Stimulated activated CD4-positive, alpha-beta T cell treated with anti-CD3 and anti-CD28 coated beads, Interleukin-1b, Interleukin-23, amount 100 ng/mL, for 48 hours (primary cell): ENCODE measurements at places on chromosomes 1 and 21.

DNA sequence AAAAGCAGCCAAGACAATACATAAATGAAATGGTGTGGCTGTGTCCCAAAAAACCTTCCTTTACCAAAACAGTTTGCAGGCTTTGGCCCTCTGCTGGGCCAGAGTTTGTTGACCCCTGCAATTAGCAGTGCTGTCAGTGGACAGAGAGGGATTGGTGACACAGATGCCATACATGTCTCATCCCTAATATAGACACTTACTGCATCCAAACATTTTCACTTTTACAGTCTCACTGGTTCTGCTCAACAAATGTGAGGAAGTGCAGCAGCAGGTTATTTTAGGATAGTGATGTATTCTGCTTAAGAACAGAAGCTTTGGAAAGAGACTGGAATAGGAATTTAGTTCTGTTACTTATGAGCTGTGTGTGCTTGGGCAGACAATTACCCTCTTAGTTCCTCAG, 462.8 kb upstream of the LRRC7 start:
- DNase-seq: no peak

- DNase-seq: peak; percentile 4
Measured at GRCh38 chr1:50047916-50048694, 24.4 kb upstream of the AGBL4 start.

- DNase-seq: no peak
Measured at GRCh38 chr1:86696522-86696921, 7.9 kb upstream of the SH3GLB1 start.

DNA sequence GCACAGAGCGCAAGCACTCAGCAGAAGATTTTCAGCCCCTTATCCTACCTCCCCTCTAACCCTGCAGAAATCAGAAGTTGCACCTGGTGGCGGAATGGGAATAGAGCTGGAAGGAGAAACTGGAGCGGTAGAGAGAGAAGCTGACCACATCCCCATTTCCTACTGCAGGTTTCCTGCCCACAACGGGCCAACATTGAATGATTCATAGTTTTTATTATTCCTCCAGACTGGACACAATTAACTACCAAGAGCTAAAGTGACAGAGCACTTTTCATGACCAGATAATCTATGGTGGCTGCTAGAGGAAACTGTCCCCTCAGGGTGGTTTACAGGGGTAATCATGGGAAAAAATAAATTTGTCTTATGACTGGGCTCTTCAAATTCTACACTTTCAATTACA, 21.3 kb upstream of the LRRC8D start:
- no peak for DNase-seq

- no peak for DNase-seq
Measured at GRCh38 chr21:31530897-31531705, 128.4 kb upstream of the SOD1 start.

- DNase-seq: no peak
Measured at GRCh38 chr1:14732728-14733047, 134.2 kb downstream of the KAZN start.

DNA sequence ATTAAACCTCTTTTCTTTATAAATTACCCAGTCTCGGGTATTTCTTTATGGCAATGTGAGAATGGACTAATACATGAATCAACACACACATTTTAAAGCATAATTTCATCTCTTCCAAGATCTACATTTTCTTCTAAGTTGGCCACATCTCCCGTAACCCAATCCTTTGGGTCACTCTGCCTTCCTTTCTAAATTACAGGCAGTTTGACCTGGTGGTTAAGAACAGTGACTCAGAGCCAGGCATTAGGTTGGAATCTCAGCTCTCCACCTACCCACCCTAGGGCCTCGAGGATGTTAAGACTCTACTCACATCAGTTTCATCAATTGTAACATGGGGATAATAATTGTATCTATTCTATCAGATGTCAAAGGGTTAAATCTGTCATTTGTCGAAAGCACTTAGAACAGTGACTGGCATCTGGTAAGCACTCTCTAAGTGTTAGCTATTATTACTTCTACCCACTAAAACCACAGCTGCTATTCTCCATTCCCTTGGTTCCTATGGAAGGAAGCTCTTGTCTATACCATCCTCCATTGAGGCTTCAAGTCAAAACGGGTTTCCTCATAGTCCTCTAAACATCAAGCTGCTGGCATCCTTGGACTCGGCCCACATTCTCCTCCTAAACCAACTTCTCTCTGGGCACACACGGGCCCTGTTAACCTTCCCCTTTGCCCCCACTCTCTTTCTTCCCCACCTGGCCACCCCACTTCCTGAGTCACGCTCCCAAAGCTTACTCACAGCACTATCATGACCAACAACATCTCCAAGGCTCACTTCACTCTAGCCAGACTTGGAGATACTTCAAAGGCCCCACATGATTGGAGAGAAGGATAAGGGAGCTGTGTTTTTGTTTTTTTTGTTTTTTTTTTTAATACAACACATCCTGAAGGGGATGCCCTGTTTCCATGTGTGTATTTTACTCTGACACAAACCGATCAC, 116.9 kb downstream of the TGFBR3 start:
- no peak for DNase-seq

DNA sequence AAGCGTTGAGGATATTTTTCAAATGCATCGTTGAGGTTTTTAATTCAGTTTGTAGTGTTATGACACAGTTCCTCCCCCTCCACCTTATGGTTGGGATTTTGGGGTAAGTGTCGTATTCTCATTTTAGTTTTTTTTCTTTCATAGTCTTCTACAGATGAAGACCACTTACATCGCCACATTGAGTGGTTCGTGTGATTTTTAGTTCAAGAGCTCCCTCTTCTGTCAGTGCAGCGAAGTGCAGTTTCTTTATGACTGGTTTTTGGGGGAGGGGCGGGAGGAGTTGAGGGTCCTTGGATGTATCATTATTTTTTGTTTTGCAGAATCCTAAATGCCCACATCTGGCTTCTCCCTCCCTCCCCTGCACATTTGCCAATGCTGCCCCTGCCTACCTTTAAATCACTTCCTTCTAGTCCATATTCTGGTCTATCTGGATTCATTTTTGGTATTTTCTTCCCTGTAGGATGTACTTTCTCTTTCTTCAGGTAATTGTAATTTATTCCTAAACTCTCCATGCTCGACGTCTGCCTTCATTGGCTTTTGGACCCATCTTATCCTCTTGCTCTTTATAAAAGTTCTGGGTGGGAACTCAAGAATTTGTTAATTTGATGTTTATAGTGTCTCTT, 433.1 kb downstream of the CAMTA1 start:
- DNase-seq: peak; percentile 25

- no peak for DNase-seq
Measured at GRCh38 chr1:75492011-75492410, 118.9 kb downstream of the SLC44A5 start.

- DNase-seq: no peak
Measured at GRCh38 chr1:199982606-199983005, 44.9 kb upstream of the NR5A2 start.

GRCh38 chr1:187570166-187570565, 741.4 kb downstream of the PLA2G4A start:
- no peak for DNase-seq

DNA sequence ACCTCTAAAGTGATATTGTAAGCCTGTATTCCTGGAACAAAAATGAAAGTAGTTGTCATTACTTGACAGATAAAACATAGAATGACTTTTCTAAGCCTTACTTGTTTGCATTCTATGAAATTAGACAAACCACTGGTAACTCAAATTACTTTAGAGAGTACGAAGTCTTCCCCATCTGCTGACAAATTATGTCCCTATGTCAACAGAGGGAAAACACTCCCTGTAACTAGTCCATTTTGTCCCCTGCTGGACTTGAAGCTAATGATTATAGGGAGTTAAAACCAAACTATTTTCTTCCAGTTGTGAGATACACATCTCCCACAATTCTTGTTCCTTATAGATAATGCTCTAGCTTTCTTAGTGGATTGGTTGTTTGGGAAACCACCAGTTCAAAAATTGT, 39.6 kb downstream of the GREM2 start:
- DNase-seq: no peak

DNA sequence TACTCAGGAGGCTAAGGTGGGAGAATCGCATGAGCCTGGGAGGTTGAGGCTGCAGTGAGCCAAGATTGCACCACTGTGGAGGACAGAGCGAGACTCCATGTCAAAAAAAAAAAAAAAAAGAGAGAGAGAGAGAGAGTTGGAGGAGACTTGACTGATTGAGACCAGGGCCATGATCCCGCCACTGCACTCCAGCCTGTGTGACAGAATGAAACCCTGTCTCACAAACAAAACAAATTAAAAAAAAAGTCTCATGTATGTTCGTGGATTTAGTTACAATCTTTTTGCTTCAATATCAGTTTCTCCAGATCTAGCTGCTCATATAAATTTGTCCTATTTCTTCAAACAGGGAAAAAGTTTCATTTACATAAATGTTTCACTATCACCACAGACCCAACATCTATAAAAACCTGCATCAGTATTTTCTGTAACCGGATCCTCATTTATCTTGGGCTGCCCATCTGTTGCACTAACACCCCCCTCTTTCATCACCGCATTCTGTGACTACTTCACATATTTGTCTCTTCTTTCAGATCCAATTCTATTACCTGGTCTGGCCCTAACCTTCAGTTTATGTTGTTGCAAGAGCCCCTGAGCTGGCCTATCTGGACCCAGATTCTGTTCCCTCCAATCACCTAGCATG, 127.0 kb downstream of the GREM2 start:
- DNase-seq: no peak

- DNase-seq: no peak
Measured at GRCh38 chr1:156384658-156385057, 15.6 kb downstream of the RHBG start.

GRCh38 chr1:245276445-245276844, 121.7 kb downstream of the KIF26B start:
- DNase-seq: no peak

DNA sequence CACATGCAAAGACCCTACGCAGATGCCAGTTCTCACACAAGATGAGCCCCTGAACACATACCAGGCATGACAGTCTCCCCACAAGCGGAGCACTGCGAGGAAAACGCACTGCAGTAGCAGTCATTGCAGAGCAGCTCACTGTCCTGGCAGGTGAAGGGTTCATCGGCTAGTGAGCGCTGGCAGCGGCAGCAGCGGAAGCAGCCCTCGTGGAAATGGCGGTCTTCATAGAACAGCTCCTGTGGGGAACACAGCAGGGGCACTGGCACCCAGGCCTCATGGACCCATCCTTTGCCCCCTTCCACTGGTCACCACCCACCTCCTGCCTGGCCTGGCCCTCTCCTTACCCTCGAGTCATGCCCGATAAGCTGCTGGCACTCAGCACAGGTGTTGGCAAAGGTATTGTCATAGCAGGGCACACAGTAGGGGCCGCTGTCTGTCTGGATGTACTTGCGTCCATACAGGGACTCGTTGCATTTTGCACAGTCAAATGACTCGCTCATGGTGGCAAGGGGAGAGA, 6.3 kb downstream of the FHL3 start:
- no peak for DNase-seq

DNA sequence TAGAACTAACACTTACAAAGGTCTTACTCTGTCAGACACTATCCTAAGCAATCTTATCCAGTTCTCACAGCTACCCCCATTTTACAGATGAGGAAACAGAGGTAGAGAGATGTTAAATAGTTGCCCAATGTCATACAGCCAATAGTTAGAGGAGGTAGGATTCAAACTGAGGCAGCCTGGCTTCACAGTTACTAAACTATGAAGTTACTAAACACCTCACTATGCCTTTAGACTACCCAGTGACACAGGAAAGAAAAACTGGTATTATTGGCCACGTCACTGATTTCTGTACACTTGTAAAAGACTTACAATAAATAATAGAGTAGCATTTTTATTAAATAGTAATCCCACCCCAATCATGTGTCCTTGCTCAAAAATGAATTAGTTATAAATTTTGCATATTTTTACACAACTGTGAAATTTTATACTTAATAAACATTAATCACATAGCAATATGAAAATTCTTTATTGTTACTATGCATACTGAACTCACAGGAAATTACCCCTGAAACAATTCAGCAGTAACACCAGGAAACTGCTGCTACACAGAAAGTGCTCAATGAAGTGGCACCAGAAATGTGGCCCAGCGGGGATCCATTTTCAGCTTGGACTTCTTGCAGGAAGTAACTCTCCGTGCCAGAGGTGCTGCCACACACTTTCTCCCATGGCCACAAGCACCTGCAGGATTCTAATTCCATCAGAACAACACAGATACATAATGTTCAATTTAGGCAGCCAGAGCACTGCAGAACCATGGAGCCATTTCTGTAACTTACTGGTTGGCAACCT, 69.4 kb downstream of the VAV3 start:
- DNase-seq: no peak

GRCh38 chr1:241736387-241736786, 84.3 kb downstream of the WDR64 start:
- no peak for DNase-seq

DNA sequence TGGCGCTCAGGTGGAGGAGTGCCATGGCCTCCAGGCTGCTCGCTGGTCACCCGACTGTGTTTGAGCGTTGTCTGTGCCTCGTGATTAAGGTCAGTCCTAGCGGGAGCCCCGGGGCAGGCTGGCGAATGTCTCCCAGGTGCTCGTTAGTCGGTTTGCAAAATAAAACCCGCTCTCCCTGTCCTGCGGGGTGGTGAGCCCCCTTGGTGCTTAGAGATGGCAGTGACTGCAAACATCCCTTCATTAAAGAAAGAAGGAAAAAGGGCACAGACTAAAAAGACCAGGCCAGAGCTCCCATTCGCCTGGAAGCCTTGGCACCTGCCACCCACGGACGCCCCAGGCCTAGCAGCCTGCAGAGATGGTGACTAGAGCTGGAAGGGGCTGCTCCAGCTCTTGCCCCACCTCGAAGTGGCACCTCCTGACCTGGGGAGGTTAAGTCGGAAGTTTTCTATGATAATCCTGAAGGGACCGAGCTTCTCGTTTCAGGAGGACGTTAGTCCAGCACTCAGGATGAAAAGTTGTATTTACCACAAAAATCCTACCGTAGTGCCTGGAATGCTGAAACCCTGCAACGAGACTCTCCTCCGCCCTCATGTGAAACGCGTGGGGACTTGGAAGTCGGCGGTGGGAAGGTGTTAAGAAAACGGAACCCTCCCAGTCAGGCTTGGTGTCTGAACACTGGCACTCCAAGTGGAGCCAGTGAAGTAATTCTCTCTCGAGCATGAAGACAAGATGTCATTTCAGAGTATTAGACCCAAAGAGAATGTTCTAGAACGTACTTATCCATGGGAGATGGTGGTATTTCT, 24.6 kb downstream of the RIPK4 start:
- DNase-seq: no peak

- no peak for DNase-seq
Measured at GRCh38 chr1:66243548-66244130, 290.3 kb upstream of the SGIP1 start.

DNA sequence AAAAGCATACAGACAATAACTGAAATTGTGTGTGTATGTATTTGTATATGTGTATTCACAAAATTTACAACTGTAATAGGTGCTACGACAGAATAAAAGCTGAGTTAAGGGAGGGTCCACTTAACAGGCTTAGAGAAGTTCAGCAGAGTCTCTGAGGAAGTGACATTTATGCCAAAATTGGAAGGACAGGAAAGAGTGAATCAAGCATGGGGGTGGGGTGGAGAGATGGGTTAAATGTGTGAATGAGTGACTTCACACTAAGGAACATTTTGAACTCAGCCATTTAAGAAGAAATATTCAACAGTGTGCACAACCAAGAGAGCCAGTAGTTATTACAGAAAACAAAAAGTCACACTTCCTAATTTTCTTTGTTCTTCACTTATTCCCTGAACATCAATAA, 53.8 kb upstream of the RGS1 start:
- peak; percentile 9 for DNase-seq

- DNase-seq: no peak
Measured at GRCh38 chr1:183155939-183156338, 30.1 kb upstream of the LAMC2 start.
